EL (cell line): ENCODE measurements at places on chromosomes 12 and 14.
A peak's percentile ranks its signal among the peaks of the same experiment; 100 is the strongest.

DNA sequence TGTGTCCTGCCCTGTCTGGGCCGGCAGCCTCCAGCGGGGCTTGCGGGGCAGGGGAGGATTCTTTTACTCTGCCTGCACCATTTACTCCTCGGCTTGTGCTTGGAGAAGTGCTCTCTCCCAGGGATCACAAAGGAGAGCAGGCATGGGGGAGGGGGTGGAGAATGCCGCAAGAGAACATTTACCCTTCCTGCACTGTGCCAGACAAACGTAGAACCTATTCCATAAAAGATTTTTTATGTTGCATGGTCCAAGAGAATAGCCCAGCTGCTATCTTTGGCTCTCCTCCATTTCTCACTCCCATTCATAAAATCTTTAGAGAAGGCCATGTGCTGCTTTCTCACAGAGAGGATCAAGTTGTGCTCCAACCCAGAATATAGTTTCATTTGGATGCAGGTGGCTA, 159.4 kb downstream of the SPTSSA start:
- no peak for DNase-seq

DNA sequence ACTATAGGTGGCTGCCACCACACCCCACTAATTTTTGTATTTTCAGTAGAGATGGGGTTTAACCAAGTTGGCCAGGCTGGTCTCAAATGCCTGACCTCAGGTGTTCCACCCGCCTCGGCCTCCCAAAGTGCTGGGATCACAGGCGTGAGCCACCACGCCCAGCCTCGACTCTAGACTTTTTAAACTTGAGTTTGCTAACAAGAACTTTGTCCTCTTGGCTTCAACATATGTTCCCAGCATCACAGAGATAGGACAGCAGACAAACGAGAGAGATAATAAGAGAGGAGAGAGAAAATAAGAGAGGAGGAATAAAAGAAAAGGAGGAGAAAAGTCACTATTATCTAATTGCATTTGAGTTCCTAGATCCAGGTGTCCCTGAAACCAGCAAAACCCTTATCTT, 119.1 kb downstream of the CEP83 start:
- DNase-seq: no peak

- no peak for DNase-seq
These were observed 121.6 kb downstream of the GPR135 start for GRCh38 chr14:59343585-59343984.

DNA sequence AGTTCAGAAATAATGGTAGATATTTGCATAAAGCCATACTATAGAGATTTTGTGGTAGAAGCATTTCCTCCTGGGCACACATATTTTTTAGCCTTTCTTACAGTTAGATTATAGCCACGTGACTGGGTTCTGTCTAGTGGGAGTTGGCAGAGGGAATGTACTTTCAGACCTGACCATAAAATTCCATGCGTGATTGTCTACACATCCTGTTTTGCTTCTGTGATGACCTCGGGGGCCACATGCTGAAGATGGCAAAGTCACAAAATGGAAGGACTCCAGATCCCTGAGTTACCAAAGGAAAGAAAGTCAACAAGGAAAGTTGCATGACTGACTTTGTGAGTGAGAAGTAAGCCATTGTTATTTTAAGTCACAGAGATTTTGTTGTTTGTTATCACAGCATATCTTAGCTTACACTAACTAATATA, 14.6 kb upstream of the MIA2 start:
- DNase-seq: peak; percentile 24

GRCh38 chr12:127767656-127768055, 499.3 kb upstream of the TMEM132C start:
- DNase-seq: no peak

GRCh38 chr14:91493169-91493568, 16.9 kb downstream of the PPP4R3A start:
- no peak for DNase-seq

DNA sequence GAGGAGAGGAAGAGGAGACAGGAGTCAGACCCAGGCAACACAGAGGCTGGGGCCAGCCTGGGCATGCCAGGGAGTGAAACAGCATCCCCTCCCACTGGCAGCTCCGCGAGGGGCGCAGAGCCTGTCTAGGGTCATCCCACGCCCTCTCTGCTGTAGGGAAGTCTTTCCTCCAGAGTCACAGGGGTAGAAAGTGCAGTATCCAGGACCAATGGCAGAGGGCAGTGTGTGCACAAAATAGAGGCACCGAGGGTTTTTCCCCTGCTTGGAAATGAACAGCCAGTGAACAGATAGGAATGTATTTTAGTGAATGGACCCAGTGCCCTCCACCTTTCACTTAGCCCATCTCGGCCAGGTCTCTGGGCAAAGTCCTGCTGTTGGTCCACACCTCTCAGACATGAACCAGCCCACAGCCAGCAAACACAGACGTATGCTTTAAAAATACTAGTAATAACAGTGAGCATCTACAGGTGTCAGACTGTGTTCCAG, 9.4 kb upstream of the KRT74 start:
- DNase-seq: peak; percentile 59

- peak; percentile 92 for DNase-seq
These were observed 73.8 kb upstream of the ANKS1B start for GRCh38 chr12:100058482-100059029.

- no peak for DNase-seq
These were observed 79.5 kb downstream of the OTOGL start for GRCh38 chr12:80178846-80179245.

GRCh38 chr14:21686468-21686867, 12.8 kb upstream of the OR4E1 start:
- no peak for DNase-seq

GRCh38 chr12:32309811-32310736, 89.3 kb upstream of the FGD4 start:
- no peak for DNase-seq

GRCh38 chr14:103213331-103213730, 90.1 kb downstream of the TNFAIP2 start:
- no peak for DNase-seq

DNA sequence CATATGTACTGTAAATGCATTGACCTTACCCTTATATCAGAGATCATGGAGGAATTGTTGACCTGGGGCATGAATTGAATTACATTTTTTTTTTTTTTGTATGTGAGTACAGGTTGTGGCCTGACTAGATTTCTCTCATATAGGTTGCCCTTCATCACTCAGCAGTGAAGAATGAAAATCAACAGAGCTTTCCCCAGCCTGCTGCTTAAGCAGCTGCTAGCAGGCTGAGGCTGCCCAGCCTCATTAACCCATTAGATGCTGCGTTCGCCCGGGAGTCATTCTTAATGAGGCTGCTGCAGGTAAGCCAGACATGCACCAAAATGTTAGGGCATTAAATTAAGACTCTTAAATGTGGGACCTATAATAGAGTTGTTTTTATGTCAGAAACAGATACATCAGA, 236.0 kb downstream of the ETNK1 start:
- no peak for DNase-seq

- DNase-seq: no peak
These were observed 31.0 kb upstream of the TC2N start for GRCh38 chr14:91898372-91898771.

GRCh38 chr12:110743571-110744093, 941 bp upstream of the PPP1CC start:
- DNase-seq: peak; percentile 45

DNA sequence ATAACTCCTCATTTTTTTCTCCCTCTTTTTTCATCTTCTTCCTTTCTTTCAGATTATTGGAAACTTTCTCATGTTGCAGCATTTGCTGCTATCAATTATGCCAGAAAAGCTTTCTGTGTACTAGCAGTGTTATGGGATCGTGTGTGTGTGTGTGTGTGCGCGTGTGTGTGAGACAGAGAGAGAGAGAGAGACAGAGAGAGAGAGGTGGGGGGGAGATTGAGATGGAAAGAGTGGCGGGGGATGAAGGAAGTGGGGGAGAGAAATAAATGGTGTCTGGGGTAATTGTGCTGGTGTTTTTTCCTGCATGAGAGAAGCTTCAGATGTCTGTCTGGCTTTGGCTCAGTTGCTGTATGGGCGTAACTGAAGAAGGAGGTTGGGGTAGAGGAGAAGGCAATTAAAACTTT, 268.9 kb downstream of the RAD51B start:
- no peak for DNase-seq

DNA sequence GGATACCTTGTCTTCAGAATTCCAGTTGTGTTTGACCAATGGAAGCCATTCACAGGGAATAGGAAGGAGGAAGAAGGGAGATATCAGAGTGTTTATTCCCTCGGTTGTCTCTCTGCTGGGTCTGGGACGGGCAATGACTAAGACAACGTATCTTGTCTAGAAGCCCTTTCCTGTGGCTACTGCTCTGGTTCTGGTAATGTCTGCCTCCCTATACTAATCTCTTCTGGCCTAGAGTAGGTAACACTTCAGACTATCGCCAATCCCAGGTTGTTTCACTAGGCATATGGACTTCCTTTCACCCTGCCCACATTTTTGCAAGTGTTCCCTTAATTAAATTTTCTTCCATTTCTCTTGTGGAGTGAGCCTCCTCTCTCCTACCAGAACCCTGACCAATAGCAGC, 687.7 kb upstream of the TBX3 start:
- DNase-seq: no peak

DNA sequence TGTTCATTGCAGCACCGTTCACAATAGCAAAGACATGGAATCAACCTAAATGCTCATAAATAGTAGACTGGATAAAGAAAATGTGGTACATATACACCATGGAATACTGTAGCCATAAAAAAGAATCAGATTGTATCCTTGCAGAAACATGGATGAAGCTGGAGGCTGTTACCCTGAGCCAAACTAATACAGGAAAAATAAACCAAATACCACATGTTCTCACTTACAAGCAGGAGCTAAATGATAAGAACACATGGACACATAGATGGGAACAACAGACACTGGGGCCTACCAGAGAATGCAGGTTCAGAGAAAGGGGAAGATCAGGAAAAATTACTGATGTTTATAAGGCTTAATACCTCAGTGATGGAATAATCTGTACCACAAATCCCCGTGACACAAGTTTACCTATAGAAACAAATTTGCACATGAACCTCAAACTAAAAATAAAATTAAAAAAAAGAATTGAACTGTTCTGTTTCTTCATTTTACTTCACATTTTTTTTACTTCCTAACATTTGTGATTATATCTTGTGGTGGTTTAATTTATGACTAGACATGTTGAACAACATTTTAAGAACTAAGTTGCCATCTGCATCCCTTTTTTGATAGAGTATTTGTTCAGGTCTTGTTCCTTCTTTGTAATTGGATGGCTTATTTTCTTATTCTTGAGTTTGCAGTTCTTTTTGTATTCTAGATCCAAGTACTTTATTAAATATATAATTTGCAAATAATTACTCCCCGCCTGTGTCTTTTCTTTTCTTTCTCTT, 835.2 kb downstream of the FSCB start:
- no peak for DNase-seq

GRCh38 chr14:52286661-52287649, 19.5 kb downstream of the PTGDR start:
- no peak for DNase-seq

GRCh38 chr14:65594153-65594881, 181.8 kb downstream of the FUT8 start:
- no peak for DNase-seq

- peak; percentile 35 for DNase-seq
These were observed 580.2 kb downstream of the ETNK1 start for GRCh38 chr12:23204933-23205778.

GRCh38 chr14:104432611-104433231, 146.8 kb upstream of the C14orf180 start:
- DNase-seq: no peak

- DNase-seq: no peak
These were observed 334.9 kb downstream of the SNAPC1 start for GRCh38 chr14:62097072-62097471.

- no peak for DNase-seq
These were observed 84.1 kb upstream of the ZDHHC17 start for GRCh38 chr12:76679778-76680177.

- DNase-seq: no peak
These were observed 598 bp downstream of the RASSF9 start for GRCh38 chr12:85835426-85836196.

DNA sequence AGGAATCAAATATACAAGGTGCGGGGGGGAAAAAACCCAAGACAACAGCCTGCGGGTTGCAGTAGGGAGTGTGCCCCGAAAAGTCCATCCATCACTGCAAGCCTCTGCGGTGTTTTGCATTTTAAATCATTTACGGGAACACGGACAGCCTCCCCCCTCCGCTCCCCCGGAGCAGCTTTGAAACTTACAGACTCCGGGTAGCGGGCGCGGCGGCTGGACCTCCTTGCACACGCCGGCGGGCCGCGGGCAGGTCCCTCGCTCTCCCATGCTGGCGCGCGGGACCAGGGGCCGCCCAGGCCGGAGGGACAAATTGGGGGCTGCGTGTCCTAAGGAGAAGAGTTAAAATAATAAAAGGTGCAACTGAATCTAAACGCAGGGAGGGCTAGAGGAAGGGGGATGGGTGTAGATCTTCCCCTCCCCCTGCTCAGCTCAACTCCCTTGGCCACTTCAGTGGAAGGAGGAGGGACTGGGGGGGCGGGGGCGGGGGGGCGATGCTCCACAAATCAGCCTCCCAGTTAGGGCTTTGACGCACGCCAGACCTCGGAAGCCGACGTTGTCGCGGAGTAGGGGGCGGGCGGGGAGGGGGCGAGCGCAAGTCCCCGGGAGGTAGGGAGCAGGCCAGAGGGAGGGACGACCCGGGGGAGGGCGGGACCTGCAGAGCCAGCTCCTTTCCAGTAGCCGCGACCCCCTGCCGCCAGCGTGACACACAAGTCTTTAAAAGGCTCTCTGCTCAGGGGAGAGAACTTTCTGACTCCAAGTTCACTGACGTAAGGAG, at the start of gene KCNJ8:
KCNJ8 (minus strand) TSS at position 349 of the 775 bp plus-strand sequence. CDS start 1,090 bp downstream, outside the sequence.
- peak; percentile 55 for DNase-seq
